Hematopoietic multipotent progenitor cell treated with erythropoietin and hydrocortisone succinate and interleukin-3 and kit ligand, for 4 days (in vitro differentiated cells): ENCODE measurements at places on chromosomes 16 and 17.

GRCh38 chr16:27676839-27677238 lies 126.9 kb downstream of the KATNIP start:
- DNase-seq, result no peak

GRCh38 chr17:47713980-47714700 lies 18.9 kb upstream of the TBX21 start:
- no peak for DNase-seq

DNA sequence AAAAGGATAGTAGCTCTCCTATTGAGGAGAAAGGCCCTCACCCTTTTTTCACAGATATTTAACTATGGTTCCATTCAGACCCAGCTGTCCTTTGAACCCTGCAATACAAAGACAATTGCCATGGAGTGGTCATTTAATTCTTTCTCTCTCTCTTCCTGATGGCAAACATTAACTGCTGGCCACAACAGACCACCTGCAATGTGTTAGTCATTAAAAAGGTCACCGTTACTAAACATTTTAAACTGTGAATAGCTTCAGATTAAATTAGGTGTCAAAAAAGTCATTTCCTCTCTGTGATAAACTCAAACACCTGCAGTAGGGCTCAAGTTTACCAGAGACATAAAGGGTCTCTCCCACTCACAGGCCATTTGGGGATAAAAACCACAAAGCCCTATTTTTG lies 697.2 kb downstream of the TOX3 start:
- no peak for DNase-seq

GRCh38 chr16:68711421-68712139 lies 25.5 kb upstream of the CDH1 start:
- peak; percentile 36 for DNase-seq

DNA sequence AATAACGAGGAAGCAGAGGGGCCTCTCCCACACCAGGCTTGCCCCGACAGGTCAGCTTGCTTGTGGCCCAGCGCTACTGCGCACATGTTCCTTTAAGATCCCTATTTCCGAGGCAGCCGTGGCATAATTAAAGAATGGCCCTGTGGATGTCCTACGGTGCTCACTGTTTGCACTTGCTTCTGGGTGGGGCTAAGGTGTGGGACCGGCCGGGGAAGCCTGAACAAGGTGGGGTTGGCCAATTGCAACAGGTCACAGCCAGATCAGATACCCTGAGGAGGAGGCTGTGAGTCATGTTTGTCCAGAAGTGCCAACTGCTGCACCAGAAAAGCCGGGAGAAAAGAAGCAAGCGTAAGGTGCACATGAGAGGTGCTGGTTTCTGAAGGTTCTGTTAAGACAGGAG lies 158.5 kb upstream of the CACNG5 start:
- no peak for DNase-seq

DNA sequence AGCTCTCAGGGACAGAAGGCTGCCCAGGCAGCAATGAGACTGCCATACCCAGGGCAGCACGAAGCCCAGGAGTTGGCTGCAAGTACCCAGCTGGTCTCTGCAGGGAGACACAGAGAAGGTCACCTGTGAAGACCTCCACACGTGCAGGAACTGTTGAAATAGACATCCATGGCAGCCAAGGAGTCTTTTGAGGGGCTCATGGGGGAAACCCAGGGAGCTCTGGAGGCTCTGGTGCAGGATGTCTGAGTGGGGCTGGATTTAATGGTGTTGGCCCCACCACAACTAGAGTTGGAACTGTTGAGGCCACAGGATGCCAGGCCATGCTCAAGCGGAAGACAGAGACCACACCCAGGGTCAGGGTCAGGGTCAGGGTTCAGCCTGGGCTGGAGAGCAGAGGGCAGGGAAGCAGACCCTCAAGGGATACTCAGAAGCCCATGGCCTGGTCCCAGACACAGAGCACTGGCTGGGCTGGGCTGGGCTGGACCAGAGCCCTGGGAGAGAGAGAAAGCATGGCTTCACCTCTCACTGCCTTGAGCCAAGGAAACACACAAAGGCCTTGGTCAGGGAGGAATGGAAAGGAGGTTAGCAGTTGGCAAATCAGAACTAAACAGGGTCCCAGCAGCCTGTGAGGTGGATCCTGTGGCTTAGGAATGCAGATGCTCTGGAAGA lies 21.4 kb downstream of the PITPNM3 start:
- DNase-seq, result no peak

- no peak for DNase-seq
Measured at GRCh38 chr17:80753685-80754345, 209.2 kb downstream of the RPTOR start.

- DNase-seq, result no peak
Measured at GRCh38 chr17:78746263-78746948, 35.7 kb downstream of the CYTH1 start.

DNA sequence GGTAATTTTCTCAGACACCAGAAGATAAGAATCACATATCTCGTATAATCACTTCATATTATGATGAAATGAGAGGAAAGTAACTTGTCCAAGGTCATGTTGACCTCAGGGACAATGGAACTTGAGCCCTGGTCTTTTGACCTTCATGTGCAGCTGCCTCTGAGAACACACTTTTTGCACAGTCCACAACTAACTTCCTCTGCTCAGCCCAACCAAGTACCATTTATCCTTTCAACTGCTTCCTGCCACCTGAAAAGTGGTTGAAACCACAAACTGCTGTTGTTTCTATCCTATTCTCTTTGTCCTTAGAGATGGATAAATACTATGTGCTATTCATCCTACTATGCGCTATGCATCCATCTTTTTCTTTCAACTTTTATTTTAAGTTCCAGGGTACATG lies 2.3 kb upstream of the CCL1 start:
- DNase-seq, result peak; percentile 77

DNA sequence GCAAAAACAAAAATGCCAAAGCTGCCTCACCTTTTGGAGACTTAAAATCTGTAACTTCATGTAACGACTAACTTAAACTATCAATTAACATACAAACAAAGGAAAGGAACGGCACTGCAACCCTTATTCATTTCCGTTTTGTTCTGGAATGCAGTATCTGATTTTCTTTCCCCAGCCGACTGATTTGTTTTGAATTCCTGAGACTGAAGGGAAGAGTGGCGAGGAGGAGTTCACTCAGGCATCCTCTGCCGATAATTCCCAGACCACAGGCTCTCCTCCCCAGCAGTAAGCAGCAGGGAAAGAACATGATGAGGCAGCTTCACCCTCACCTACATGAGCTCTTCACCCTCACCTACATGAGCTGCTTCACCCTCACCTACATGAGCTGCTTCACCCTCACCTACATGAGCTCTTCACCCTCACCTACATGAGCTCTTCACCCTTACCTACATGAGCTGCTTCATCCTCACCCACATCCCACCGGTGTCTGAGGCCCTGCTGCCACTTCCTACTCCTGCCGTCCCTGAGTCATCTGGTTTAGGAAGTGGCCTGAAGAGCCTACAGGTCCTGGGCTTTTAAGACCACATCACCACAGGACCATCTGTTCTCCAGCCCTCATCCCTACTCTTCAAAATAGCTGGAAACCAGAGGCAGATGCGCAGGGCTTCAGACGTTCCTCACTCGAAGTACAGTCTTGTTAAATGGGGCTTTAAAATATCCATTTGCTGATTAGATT lies 168.0 kb upstream of the RPH3AL start:
- no peak for DNase-seq

DNA sequence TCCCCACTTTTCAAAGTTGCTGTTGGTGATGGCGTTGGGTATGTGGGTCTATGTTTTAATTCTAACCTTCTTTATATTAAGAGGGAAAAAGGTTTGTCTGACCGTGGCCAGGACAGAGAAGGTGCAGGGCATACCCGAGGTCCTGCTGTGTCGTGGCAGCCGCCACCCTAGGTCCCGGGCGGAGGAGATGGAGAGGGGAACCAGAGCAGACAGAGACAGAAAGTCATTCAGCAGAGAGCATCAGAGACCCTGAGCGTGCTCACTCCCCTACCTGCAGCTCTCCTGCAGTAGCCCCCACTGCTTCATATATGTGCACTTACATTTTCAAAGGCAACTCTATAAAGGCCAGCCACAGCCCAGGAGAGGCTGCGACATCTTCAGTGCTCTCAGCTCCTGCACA lies 327.2 kb upstream of the TNRC6C start:
- no peak for DNase-seq
